ENCODE measurements at places on chromosomes 6 and 20. TPM values are rescaled to one million over a fixed set of nuclear protein-coding genes. Genes with fewer than 3 reads are reported as not detected.

Gene TBPL1
- 7.8 TPM for total RNA-seq

Gene TENT5A
- 28.2 TPM for total RNA-seq

Gene PAK5
- under 0.01 TPM for total RNA-seq

Gene TCP11
- not detected for total RNA-seq

Gene TRIM15
- not detected for total RNA-seq

All from skeletal muscle tissue (tissue), 5 donors.